Activated T-cell treated with anti-CD3 and anti-CD28 coated beads, Interleukin-2, amount 50 U/mL, for 72 hours (primary cell): ENCODE measurements at places on chromosomes 12 and 14. TPM values are rescaled to one million over a fixed set of nuclear protein-coding genes. Genes with fewer than 3 reads are reported as not detected.
A peak's percentile ranks its signal among the peaks of the same experiment; 100 is the strongest.

DNA sequence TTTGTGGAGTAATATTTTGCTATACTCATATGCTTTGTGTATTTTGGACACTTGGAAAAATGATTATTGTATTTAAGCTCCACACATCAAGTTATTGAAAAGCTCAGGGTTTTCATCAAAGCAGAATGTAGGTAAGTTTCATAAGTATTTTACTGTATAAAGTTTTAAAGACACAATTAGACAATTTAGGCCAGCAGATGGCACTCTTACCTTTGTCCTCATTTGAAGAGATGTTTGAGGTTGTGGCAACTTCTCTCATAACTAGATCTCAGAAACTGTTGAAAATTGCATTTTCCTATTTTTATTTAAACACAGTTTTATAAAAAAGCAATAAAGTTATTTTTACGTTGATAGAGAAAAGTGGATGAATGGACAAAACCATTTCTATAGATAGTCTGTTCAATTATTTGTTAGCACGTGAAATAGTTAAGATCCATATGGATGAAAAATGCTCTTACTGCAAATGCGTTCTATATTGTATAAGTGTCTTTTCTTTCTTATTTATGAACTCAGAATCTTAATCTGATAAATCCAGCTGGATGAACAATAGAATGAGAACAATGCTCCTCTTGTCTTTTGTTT is 300.0 kb downstream of the AEBP2 start:
- no peak overlapping the region for H3K27ac ChIP-seq
- no peaks in the 10 kb centered on the region for H3K4me1 ChIP-seq
- H3K27me3 ChIP-seq = no peaks in the 10 kb centered on the region
- H3K4me3 ChIP-seq = no peak overlapping the region

DNA sequence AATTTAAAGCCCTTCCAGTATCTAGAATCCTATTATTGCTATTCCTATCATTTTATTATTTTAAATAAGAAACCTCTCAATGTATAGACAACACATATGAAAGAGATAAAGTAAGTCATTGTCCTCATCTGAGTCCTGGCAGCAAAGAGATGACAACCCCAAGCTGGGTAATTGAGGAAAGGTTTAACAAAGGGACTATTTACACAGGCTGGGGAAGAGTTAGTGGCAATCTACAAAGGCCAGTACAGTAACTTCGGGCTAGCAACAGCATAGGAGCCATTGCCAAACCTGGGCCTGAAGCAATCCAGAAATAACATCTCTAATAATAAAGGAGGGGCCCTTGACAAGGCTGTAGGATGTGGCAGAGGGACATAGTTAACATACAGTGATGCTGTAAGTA is 11.2 kb downstream of the PDE6H start:
- H3K4me3 ChIP-seq = no peak overlapping the region
- H3K4me1 ChIP-seq = peaks cover 50% of the 10 kb centered on the region
- no peaks in the 10 kb centered on the region for H3K36me3 ChIP-seq
- no peaks in the 10 kb centered on the region for H3K27me3 ChIP-seq
- H3K27ac ChIP-seq = no peak overlapping the region

DNA sequence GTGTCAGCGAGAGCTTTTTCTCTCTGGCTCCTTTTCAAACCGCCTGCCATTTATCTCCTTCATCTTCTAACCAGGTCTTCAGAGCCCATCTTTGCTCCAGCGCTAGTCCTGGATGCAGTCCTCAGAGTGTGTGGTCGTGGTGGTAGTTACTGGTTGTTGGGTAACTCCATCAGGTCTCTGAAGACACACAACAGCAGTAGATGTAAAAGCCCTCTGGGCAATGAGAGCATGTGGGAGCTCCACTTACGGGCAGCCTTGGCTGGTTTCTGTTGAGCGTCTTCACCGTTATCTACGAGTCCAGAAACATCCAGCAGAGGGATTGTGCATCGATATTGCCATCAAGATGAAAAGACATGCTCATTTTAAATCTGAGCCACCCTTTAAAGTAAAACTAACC is 61.2 kb downstream of the FBXL14 start:
- H3K4me3 ChIP-seq = peak overlapping the region; percentile 94
- H3K36me3 ChIP-seq = no peaks in the 10 kb centered on the region
- peaks cover 71% of the 10 kb centered on the region for H3K27me3 ChIP-seq

- peaks cover 2% of the 10 kb centered on the region for H3K36me3 ChIP-seq
- no peak for DNase-seq
- peak overlapping the region; percentile 70 for H3K27ac ChIP-seq
- no peak overlapping the region for H3K4me3 ChIP-seq
- H3K4me1 ChIP-seq = no peaks in the 10 kb centered on the region
- H3K27me3 ChIP-seq = no peaks in the 10 kb centered on the region
Measured at GRCh38 chr14:44379292-44379977, 127.6 kb downstream of the FSCB start.

- no peak overlapping the region for H3K27ac ChIP-seq
- H3K36me3 ChIP-seq = no peaks in the 10 kb centered on the region
- H3K4me1 ChIP-seq = peaks cover 20% of the 10 kb centered on the region
Measured at GRCh38 chr14:24084440-24084839, 9.7 kb upstream of the PCK2 start.

Gene NUMB
- total RNA-seq = 66.3 TPM

- peak overlapping the region; percentile 99 for H3K4me3 ChIP-seq
- DNase-seq = no peak
Measured at GRCh38 chr14:100376751-100377171, 53.6 kb downstream of the SLC25A47 start.

DNA sequence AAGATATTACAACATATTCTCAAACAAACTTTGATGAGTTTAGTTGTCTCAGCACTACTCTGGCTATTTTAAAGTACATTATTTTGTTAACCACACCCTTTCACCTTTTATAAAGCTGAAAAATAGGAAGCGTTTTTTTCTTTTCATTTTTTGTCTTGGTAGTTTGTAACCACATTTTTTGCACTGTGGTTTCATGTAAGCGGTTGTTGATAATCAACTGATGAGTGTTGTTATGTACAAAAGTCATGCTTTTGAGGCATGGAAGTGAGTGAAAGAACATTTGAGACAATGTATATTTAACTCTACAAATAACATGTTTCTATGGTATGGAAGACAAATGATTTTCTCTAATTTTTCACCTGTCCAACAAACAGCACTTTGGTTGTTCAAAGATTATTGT is 52.1 kb upstream of the ATP2B1 start:
- no peak for DNase-seq
- peaks cover 35% of the 10 kb centered on the region for H3K4me1 ChIP-seq
- H3K36me3 ChIP-seq = peaks cover 2% of the 10 kb centered on the region
- no peaks in the 10 kb centered on the region for H3K27me3 ChIP-seq
- H3K4me3 ChIP-seq = peak overlapping the region; percentile 46
